ENCODE measurements at places on chromosomes 3 and 15.

DNA sequence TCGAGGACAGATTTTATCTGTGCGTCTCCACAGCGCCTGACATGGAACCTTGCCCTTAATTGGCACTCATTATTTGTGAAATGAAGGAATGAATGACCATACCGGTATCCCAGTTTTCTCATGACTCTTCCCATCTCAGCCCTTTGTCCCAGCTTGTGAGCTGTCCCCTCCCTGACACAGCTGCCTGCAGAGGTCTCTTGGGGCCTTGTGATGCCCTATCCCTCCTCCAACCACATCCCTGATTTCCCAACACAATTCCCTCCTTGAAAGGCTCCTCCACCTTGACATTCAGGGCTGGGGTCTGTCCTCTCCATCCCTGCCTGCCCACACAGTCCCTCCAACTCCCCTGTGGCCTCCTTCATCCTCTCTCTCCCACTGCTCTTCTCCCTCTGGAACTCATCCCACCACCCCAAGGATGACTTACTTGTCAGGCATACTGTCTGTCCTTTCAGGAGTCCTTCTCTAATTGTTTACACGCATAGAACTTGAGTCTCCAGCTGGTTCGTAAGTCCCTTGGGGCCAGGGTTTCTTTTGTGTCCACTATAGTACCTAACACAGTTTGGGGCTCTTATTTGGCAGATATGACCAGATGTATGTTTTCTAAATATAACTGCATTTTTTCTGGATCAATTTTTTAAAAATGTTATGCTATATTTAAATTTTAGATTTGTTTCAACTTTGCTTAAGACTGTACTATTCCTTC, 35.6 kb upstream of the FILIP1L start:
- no peak for DNase-seq

- no peak for DNase-seq
Measured at GRCh38 chr3:171321559-171322360, 138.4 kb downstream of the TNIK start.

GRCh38 chr3:196778755-196779154, 39.1 kb downstream of the PAK2 start:
- DNase-seq, result peak; percentile 90

GRCh38 chr3:82743196-82743595, 981.8 kb upstream of the GBE1 start:
- no peak for DNase-seq

- no peak for DNase-seq
Measured at GRCh38 chr3:39234651-39235050, 42.3 kb upstream of the XIRP1 start.

GRCh38 chr15:66163553-66163952, 90.0 kb downstream of the MEGF11 start:
- no peak for DNase-seq

GRCh38 chr3:135235541-135235940, 440.5 kb downstream of the EPHB1 start:
- no peak for DNase-seq

GRCh38 chr3:150091626-150092025, 120.9 kb upstream of the PFN2 start:
- no peak for DNase-seq

GRCh38 chr3:82643948-82644347, 882.5 kb upstream of the GBE1 start:
- DNase-seq, result no peak

Measured in EL (cell line).